ENCODE measurements at places on chromosomes 5 and 9.

- DNase-seq, result no peak
Measured at GRCh38 chr9:81002242-81002641, 687.1 kb downstream of the TLE1 start.

DNA sequence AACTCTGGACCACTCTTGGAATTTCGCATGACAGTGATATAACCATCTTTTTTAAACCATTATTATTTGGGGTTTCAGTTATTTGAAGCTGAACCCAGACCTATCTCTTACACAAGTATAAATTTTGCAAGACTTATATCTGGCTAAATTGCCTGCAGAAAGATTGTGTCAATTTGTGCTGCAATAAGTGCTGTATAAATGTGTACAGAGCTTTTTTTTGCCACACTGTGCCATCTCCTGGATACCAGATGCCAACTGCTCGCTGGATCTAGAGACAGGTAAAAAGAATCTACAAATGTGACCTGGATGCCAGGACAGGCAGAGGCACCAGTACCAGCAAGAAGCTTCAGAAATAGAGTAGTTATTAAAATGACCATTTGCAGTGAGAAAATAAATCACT is 25.9 kb upstream of the TTC39B start:
- DNase-seq, result no peak

DNA sequence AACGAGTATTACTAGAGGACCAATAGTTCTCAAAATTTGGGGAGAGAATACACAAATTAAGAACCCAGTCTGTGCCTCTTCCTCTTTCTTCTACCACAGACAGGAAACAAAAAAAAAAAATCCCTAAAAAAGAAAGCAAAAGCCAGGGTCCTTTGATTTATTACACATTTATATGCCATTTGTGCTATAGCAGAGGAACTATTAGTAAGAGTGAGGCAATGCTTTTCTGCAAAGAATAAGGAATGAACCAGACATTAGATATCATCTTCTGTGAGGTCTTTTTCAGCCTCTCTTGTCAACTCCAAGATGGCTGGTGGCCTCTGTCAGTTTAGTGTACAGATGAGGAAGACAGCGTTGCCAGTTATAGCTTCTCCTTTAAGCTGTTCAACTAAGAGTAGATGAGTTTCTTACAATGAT is 127.6 kb downstream of the RFX3 start:
- no peak for DNase-seq

GRCh38 chr5:68884144-68884754 is 209.6 kb upstream of the SLC30A5 start:
- no peak for DNase-seq

DNA sequence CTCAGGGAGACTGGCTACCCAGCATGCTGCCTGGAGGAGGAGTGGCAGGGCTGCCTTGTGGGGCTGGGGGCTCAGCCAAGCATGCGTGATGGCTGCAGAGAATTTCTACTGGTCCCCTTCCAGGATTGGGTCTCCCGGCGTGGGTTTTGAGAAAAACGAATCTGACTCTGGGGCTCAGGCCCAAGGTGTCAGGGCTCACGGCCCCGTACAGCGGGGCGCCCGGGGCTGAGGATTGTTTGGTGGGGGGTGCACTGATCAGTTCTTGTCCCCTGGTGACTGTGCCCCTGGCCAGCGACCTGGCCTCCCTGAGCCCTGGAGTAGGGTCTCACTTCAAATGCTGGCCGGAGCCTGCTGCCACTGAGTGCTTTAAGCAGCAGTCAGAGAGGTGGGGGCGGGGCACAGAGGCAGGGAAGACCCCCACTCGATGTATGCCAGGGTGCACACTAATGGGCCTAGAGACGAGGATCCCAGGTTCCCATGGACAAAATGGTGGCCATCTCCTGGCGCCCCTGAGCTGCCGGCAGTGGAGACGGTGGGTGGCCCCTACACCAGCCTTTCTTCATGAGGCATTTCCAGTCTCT is 45.5 kb upstream of the RNU6ATAC start:
- DNase-seq, result no peak

GRCh38 chr5:56569566-56569965 is 245.8 kb upstream of the MAP3K1 start:
- DNase-seq, result peak; percentile 77

DNA sequence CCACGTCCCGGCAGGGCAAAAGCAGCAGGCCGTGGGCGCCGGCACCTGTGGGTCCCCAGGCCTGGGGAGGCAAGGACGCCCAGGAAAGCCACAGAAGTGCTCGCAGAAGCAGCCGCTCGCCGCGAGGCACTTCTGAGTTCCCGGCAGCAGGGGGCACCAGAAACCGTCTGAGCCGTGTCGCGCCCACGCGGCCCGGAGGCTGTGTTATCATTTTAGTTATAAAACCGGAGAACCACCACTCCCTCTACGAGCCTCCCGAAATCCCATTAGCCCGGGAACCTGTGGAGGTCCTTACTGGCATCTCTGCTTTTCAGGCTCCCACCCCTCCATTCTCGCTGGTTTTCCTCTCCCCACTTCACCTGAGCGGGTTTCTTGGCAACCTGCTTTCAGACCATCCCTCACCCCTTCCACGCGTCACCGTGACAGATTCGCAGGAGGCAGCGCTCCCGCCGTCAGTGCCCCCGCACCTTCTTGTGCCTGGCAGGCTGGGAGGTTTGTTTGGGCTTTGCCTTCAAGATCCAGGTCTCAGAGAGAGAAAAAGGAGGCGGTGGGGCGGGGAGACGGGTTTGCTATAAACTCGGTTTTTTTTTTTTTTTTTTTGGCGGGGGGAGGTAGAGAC is 2.3 kb downstream of the GDNF start:
- DNase-seq, result peak; percentile 83

DNA sequence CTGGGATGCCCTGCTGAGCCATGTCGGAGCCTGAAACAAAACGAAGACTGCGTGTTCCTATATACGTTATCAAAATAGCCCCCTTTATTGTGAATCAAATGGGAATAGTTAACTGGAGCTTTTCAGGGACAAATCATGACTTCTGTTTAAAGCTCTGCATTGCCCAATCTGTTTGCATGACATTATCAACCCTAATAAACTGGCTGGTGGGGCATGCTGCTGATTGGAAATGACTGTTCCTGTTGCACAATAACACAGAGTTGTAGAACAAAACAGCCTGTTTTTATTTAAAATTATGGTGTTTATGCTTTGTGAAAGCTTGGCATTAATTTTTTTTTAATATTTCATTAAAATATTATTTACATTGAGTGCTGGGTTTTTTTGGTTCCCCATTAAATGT is 215.5 kb downstream of the TMEM167A start:
- DNase-seq, result peak; percentile 56

- DNase-seq, result no peak
Measured at GRCh38 chr5:180541710-180542109, 47.5 kb downstream of the CNOT6 start.

- DNase-seq, result no peak
Measured at GRCh38 chr5:145704724-145705123, 130.4 kb downstream of the PRELID2 start.

GRCh38 chr5:143738417-143739401 is 73.3 kb upstream of the HMHB1 start:
- DNase-seq, result no peak

DNA sequence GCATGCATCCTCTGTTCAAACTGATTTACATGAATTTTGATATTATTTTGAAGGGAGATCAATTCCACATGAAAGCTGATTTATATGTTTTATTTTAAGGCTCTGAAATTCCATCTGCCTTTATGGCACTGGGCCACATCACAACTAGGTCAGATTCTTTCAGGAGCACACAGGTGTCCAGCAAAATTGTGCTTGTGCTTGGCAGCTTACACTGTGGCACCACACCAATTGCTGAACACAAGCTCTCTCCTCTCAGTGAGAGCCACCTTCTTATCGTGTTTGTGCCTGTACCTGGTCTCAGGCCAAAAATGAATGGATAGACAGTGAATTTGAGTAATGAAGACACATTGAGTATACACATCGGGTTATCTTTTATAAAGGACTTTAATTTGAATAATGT is 200.4 kb downstream of the CDH10 start:
- DNase-seq, result no peak
